A549 treated with CpdA at 1 μM for 4 hours (cell line): ENCODE measurements at places on chromosomes 1 and 21. TPM values are rescaled to one million over a fixed set of nuclear protein-coding genes. Genes with fewer than 3 reads are reported as not detected.

Gene OLFML2B
- 0.35 to 0.57 TPM (median 0.38 TPM) in 5 replicates for total RNA-seq

Gene GART
- total RNA-seq = 62.1 to 75.5 TPM (median 70.9 TPM) in 5 replicates

Gene UMODL1
- total RNA-seq = not detected in 5 replicates

Gene C1orf56
- total RNA-seq = 5.5 to 9.1 TPM (median 7.4 TPM) in 5 replicates

Gene NLRP3
- not detected in 5 replicates for total RNA-seq

Gene THEM5
- total RNA-seq = not detected in 5 replicates

Gene KIF14
- 7.9 to 13.1 TPM (median 11.6 TPM) in 5 replicates for total RNA-seq

Gene ACKR1
- total RNA-seq = not detected in 5 replicates

Gene AKNAD1
- 0.46 to 1.5 TPM (median 0.74 TPM) in 5 replicates for total RNA-seq

Gene BTG2
- total RNA-seq = 10.2 to 12.7 TPM (median 12.3 TPM) in 5 replicates
